ENCODE measurements at places on chromosomes 2 and 18.

- no peak for DNase-seq
These were observed 189.3 kb downstream of the HDAC4 start for GRCh38 chr2:239211396-239212094.

- DNase-seq, result no peak
These were observed 80.4 kb downstream of the TGFA start for GRCh38 chr2:70473101-70473722.

DNA sequence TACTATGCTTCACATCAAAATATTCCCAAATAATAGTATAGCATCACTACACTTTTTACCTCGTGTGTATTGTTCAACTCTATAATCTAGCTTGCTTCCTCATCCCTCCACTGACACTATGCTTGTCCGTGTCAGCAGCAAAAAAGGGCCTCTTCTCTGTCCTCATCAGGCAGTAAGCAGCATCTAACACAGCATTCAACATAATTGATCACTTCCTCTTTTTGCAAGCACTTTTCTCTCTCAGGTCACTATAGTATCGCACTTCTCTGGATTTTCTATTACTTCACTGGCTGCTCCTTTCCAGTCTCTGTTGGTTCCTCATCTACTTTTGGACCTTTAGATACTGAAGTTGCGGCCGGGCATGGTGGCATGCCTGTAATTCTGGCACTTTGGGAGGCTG, 64.9 kb upstream of the ZSWIM2 start:
- no peak for DNase-seq

DNA sequence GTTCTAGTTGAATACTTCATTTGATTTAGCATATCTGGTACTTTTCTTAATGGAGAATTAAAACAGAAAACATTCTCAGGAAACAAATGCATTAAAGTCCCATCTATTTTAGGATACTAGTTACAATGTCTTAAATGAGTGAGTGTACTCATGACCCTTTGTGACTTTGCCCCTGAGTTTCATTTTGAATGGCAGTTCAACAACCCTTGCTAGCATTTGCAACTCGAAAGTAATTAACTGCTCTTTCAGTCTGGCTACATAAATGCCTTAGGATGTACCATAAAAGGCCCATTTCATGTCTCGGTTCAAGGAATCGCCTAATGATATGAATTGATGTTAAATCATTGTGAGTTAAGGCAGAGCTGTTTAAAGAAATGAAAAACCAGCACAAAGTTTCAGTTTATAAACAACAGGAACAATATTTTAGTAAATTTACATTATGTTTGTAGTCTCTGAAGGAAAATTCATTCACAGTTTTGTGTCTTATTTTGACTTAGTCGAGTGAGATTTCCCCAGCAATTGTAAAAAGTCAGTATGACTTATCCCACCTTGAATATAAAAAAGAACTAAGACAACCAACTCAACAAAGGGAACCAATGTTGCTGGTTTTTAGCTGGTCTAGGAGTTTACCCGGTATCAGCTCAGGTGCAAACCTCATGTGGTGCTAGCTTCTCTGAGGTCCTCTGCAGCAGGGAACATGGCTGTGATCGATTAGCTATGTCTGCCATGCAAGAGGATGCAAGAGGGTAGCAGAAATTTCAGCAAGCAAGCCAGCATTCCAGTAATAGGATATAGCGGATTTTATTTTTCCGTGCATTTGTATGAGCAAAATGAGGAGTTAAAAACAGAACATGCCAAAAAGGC, 386.2 kb downstream of the PTPRM start:
- DNase-seq, result peak; percentile 40

DNA sequence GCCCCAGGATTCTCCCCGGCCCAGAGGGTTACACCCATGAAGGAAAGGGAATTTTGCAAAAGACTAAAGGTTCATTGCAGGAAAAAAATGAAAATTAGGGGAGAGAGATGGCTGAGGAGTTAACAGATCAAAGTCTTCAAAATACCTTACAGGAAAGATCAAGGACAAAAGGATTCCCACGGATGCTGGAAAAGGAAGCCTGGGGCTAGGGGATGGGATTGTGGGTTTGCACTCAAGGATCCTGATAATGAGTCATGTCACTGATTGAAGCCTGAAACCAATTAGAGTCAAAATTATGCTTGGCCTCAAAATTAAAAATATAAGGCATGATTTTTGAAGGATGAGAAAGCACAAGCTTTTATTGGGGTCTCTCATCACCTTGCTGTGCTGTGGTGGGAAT, 32.6 kb upstream of the COPS8 start:
- DNase-seq, result peak; percentile 49

GRCh38 chr2:206774871-206775270, 9.5 kb downstream of the FASTKD2 start:
- DNase-seq, result no peak

DNA sequence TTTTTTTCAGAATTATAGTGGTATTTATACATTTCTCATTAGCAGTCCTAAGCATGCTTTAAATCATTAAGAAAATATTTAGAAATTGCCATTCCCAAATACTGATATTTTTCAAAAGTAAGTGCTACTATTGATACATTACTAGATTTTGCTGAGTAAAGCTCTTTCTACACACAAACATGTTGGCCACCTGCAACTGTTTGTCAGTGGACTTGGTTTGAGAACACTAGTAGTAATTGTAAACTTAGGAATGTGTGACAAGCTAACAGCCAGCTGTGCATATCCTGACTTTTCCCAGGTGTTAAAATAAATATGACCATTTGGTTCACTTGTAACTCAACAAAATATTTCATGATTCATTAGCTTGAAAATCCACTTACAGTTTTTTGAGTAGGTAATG, 103.1 kb downstream of the MSTN start:
- no peak for DNase-seq

GRCh38 chr2:234840336-234840735, 111.5 kb upstream of the SH3BP4 start:
- DNase-seq, result peak; percentile 96

DNA sequence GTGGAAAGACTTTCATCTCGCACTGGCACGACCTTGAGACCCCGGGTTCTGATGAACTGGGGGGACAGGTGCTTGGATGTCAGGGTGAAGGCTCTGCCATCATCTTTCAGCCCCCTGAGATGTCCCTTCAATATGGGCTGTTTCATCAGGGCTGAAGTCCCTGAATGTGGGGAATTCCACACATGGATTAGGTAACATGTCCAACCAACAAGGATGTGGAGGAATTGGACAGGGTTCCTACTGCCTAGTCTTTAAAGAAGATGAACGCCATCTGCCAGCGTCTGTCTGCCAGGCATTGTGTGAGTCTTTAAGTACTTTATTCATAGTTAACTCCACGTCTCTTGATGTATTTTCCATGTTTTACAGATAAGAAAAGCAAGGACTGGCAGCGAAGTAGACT, 5.9 kb upstream of the GRHL1 start:
- DNase-seq, result no peak

DNA sequence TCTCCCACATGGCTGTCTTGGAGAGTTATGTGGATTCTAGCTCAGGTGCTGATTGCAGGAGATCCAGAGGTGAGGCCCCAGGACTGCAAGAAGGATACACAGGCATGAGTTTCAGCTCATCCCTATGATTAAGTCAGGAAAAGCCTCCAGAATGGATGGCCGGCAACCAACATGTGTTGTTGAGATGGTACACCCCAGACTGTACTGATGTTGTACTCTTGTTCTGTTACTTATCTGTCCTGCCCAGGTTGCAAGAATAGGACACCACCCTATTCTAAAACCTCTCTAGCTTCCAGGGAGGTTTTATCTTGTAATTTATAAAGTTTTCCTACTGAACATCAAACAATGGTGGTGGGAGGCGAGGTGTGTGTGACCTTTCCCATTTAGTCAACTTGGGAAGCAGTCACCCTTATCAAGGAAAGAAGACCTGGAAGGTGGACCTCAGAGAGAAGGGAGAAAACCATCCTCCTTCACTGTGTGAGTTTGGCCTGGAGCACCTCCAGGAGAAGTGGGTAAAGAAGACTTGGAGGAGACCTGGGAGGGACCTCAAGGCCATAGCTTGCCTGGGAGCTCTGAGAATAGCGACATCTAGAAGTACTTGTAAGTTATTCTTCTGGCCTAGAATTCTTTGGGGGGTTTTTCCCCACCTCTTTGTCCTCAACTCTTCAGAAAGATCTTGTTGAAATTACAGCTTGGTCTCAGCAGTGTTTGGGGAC, 8.6 kb downstream of the FAM124B start:
- no peak for DNase-seq

GRCh38 chr2:75547345-75548035, 13.2 kb downstream of the EVA1A start:
- peak; percentile 65 for DNase-seq

DNA sequence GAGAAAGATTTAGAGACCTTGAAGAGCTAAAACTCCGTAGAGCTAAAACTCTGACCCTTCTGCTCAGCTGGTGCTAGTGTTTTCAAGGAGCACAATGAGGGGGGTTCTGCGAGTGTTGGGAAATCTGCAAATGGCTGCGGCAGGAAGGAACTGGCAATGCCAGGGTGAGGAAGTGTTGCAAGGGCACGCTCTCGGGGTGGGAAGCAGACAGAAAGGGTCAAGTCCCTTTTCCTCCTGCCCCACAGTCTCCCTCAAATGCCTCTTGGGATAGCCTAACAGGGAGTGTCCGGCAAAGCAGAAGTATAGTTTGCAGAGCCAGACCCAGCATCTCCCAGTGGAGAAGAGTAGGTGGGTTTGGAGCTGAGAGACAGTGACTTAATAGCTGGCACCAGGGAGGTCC, 60.5 kb downstream of the NCAPH start:
- no peak for DNase-seq

- DNase-seq, result peak; percentile 14
These were observed 9.4 kb downstream of the ADAM23 start for GRCh38 chr2:206452750-206453149.

DNA sequence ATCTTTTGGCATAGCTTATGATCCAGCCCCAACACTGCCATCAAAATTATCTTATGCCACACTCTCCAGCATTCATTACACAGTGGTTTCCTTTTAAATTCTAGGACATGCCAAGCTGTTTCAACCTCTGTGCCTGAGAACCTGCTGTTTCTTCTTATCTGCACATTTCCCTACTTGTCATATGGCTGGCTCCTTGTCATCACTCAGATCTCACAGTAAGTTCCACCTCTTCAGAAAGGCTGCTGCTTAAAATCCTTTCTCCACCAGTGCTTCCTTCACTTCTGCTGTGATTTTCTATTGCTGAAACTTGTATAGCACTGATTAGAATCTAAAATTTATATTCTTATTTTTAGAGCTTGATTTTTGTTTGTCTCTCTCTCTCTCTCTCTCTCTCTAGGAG, 43.4 kb downstream of the MC4R start:
- DNase-seq, result no peak

DNA sequence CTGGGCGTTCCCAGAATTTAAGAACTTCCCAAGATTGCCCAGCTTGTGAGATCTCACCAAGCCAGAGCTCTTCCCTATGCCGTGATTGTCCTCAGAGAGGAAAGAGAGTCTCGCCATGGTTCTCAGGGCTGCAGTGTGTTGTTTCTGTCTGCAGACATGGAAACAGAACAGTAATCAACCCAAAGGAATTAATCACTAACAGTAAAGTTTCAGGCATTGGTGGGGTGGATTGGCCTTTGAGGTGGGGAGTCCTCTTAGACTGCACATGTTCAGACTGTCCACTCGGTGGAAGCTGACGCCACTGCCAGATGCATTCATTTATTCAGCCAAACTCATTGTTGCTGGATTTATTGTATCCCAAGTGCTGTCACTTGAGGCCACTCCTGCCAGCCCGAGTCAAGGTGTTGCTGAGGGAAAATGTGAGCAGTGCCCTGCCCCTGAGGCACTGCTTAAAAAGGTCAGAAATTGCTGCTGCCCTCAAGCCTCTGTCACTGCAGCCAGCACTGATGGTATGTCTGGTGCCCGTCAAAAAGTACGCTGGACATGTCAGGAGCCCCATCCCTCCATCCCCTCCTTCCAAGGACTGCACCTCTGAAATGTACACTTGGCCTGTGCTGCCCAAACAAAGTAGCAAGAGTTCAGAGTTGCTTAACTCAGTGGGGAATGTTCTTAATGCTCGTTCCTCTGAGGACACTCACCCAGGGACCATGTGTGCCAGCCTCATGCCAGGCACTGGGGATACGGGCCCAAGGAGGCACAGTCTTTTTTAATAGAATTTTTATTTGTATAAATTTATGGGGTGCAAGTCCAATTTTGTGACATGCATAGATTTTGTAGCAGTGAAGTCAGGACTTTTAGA, 201.0 kb downstream of the GLI2 start:
- DNase-seq, result peak; percentile 73

DNA sequence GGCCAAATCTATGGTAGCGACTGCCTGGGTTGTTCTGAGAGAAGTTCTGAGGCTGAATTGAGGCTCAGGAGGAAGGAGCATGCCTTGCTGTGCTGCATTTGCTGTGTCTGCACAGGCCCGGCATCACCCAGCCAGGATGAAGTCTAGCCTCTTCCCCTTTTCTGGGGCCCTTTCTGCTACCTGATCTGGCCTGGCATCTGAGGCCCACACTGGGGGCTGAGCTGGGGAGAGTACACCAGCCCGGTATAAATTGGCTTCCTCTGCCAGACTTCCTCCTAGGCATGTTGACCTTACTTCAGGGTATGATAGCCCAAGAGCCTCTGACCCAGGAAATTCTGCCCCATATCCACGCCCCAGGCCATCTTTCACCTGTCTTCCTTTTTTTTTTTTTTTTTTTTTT, 30.0 kb downstream of the MRPL35 start:
- DNase-seq, result no peak

DNA sequence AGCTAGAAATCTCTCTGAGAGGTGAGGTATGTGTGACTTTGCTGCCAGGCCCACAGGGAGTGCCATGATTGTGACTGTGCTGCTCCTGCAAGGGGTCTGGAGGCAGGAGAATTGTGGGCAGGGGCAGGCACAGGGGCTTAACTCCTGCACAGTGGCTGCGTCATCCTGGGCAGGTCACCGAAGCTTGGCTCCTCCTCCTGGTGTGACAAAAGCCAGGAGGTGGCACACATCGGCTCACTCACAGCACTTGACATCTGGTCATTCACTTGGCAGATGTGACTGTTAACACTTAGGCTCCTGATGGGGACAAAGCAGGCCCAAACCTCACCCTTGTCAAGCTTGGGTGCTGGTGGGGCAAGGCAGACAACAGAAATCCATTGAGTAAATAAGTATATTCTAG, 36.4 kb upstream of the GLI2 start:
- no peak for DNase-seq

- DNase-seq, result peak; percentile 27
These were observed 25.3 kb upstream of the ANXA4 start for GRCh38 chr2:69716555-69717120.

- no peak for DNase-seq
These were observed 191.8 kb downstream of the IKZF2 start for GRCh38 chr2:212959471-212960117.
